ENCODE measurements at places on chromosomes 2 and 18. TPM values are rescaled to one million over a fixed set of nuclear protein-coding genes. Genes with fewer than 3 reads are reported as not detected.

Gene ADAM23
- total RNA-seq: 28.1 TPM

Gene NEU2
- not detected for total RNA-seq

Gene NPHP1
- total RNA-seq: 0.64 TPM

Gene DIS3L2
- total RNA-seq: 56.0 TPM

Gene INPP5D
- total RNA-seq: 117 TPM

Gene MRO
- not detected for total RNA-seq

Gene CRYBA2
- not detected for total RNA-seq

Gene GAL3ST2
- total RNA-seq: not detected

Gene PFN4
- not detected for total RNA-seq

Gene IHH
- total RNA-seq: 0.17 TPM

Gene PAIP2B
- total RNA-seq: 9.9 TPM

Gene AKAIN1
- total RNA-seq: not detected

Gene SERPINB4
- total RNA-seq: not detected

Gene TDRD15
- 0.06 TPM for total RNA-seq

Gene C2orf80
- total RNA-seq: not detected

Gene ALPI
- total RNA-seq: not detected
